ENCODE measurements at places on chromosomes 7 and 10. TPM values are rescaled to one million over a fixed set of nuclear protein-coding genes. Genes with fewer than 3 reads are reported as not detected.

The AKR1C8 gene
- total RNA-seq, result not detected

The CREM gene
- total RNA-seq, result 66.1 TPM

The NPFFR1 gene
- not detected for total RNA-seq

The RET gene
- 2.9 TPM for total RNA-seq

The TMEM130 gene
- not detected for total RNA-seq

The RPS24 gene
- 1,484 TPM for total RNA-seq

The AMZ1 gene
- not detected for total RNA-seq

The GFRA1 gene
- total RNA-seq, result 12.0 TPM

The CPA2 gene
- total RNA-seq, result not detected

The MLXIPL gene
- not detected for total RNA-seq

The GPR141 gene
- 0.13 TPM for total RNA-seq

The SPDYE2 gene
- total RNA-seq, result not detected

The ASIC3 gene
- under 0.01 TPM for total RNA-seq

The KEL gene
- not detected for total RNA-seq

The CDK1 gene
- total RNA-seq, result 41.8 TPM

The ERVW-1 gene
- not detected for total RNA-seq

The C10orf62 gene
- not detected for total RNA-seq

The ANTXRL gene
- not detected for total RNA-seq

The SMKR1 gene
- 0.13 TPM for total RNA-seq

The MKI67 gene
- total RNA-seq, result 15.4 TPM

The HOXA5 gene
- total RNA-seq, result 4.1 TPM

The RNF32 gene
- total RNA-seq, result 0.26 TPM

The FAM20C gene
- 1.2 TPM for total RNA-seq

The MSS51 gene
- total RNA-seq, result 0.39 TPM

The TNRC18 gene
- 16.6 TPM for total RNA-seq

The TRPV5 gene
- total RNA-seq, result not detected

The NUB1 gene
- 26.3 TPM for total RNA-seq

The LAMB1 gene
- 463 TPM for total RNA-seq

The DRGX gene
- total RNA-seq, result not detected

The OR2A14 gene
- total RNA-seq, result not detected

The ABCB1 gene
- total RNA-seq, result 1.0 TPM

The SOSTDC1 gene
- total RNA-seq, result not detected

The UTF1 gene
- not detected for total RNA-seq

The HTR5A gene
- total RNA-seq, result not detected

The HTR7 gene
- 0.13 TPM for total RNA-seq

The ANKRD1 gene
- total RNA-seq, result 321 TPM

The PPP1R17 gene
- total RNA-seq, result not detected

The LIPN gene
- not detected for total RNA-seq

The NPY4R gene
- not detected for total RNA-seq

The ABCB4 gene
- total RNA-seq, result under 0.01 TPM

All from dermis microvascular lymphatic vessel endothelial cell (primary cell).